Right kidney (tissue), 9 donors: ENCODE measurements at places on chromosomes 5 and 9.

GRCh38 chr5:109944461-109944860 lies 254.7 kb downstream of the MAN2A1 start:
- no peak for DNase-seq

GRCh38 chr9:859251-859650 lies 17.8 kb downstream of the DMRT1 start:
- DNase-seq = no peak

- DNase-seq = no peak
These were observed 46.8 kb upstream of the NKD2 start for GRCh38 chr5:961711-962240.

DNA sequence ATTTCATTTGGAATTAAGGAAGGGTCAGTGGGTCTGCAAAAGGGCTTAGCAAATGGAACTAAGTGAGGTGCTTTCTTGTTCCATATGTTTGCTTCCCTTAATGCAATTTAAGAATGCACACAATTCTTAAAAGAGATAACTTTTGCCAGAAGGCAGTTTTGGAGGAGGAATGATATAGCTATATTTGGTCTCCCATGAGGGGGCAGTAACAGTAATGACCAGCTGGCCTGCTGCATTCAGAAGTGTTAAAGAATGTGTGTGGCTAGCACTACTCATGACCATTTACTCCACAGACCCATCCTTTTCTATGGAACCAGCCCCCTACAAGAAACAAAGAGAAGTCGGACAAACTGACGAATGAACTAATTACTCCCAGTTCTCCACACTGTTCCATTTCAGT lies 638.9 kb downstream of the RAB3C start:
- no peak for DNase-seq

DNA sequence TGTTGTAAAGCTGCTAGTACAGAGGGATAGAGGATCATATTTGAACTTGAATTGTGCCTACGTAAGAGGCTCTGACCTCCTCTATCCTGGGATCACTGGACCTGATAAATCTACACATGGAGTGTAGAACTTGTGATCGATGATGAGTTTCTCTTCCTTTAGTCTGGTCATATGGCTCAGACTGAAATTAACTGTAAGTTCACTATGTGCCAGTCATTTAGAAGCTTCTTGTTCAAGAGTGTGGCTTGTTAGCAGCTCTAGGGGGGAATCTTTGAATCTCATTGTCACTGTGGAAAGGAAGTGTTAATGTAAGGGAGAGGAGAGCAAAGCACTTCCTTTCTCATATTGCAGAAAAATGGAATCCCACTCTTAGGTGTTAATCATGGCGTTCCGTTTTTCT lies 12.1 kb downstream of the ZBTB34 start:
- no peak for DNase-seq

GRCh38 chr9:136599811-136600660 lies 54.2 kb upstream of the NOTCH1 start:
- no peak for DNase-seq

- no peak for DNase-seq
These were observed 663.9 kb upstream of the RGMB start for GRCh38 chr5:98109561-98110006.

DNA sequence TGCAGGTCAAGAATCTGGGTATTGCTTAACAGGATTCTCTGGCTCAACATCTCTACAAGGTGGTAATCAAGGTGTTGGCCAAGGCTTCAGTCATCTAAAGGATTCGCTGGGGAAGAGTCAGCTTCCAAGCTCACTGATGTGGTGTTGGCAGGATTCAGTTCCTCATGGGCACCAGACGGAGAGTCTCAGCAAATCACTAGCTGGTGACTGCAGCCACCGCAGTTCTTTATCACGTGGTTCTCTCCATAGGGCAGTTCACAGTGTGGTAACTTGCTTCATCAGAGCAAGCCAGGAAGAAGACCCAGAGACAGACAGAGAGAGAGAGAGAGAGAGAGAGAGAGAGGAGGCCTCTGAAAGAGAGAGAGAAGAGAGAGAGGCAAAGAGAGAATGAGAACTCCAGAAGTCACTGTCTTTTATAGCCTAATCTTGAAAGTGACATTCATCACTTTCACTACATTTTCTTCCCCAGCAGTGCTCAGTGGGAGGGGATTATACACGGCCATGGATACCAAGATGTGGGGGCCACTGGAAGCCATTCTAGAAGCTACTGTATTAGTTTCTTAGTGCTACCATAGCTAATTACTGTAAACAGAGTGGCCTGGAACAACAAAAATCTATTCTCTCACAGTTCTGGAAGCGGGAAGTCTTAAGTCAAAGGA lies 109.2 kb upstream of the SMIM23 start:
- no peak for DNase-seq

GRCh38 chr9:78407636-78408312 lies 110.8 kb downstream of the PSAT1 start:
- DNase-seq = no peak

DNA sequence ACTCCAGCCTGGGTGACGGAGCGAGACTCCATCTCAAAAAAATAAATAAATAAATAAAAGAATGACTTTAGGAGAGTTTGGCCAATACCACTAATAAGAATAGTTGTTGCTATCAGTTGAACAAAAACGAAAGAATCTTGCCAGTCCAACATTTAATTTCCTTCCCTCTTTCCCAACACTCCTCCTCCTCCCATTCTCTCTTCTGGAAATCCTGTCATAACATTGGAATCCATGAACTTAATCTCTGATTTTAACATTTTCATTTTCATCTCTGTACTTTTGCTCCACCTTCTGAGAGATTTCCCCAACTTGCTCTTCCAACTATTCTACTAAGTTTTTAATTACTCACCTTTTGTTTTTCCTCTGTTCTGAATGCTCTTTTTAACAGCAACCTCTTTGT lies 42.8 kb upstream of the CDK20 start:
- DNase-seq = no peak

GRCh38 chr5:92980491-92980890 lies 600.5 kb downstream of the NR2F1-AS1 start:
- no peak for DNase-seq

DNA sequence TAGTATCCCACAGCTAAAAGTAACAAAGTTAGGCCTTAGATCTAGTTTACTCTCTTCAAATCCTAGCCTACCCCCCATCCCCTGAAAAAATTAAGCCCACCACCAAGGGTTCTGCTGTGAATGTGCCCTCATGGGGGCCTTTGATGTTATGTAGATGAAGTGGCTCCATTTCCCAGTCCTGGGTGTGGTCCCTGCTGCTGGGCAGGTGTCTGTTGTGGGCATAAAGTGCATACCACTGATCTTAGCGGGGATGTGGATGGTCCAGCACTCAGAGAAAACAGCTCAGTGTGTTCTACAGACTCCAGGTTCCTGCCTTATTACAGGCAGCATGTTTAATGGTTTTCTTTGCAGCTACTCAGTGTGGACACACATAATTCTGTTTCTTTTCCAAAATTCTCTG lies 1.9 kb downstream of the PCBD2 start:
- DNase-seq = no peak

GRCh38 chr5:73757416-73757815 lies 131.4 kb downstream of the ARHGEF28 start:
- no peak for DNase-seq

DNA sequence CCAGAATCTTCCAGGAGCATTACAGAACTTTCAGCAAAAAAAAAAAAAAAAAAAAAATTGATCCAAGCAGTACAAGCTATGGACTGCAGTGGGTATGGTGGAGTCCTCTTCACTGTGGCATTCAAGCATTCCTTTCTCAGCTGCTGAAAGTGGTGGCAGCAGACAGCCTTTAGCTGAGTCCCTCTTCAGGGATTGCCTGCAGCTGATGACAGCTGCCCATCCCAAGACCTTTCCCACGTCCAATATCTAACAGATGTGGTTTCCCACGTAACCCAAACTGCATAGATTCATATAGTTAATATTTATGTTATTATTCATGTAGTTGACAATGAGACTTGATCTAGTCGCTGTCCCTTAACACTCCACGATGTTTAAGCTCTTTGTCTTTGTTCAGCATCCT lies 475.9 kb downstream of the TLE1 start:
- DNase-seq = no peak

GRCh38 chr5:82808960-82809359 lies 268.2 kb downstream of the TMEM167A start:
- DNase-seq = no peak

GRCh38 chr5:31100781-31101310 lies 92.6 kb upstream of the CDH6 start:
- no peak for DNase-seq

GRCh38 chr5:39219437-39219836 lies at the start of gene FYB1:
Gene FYB1 (minus strand): TSS chr5:39219563. CDS start chr5:39202960, 16,603 bp downstream.
- DNase-seq = peak; percentile 18

DNA sequence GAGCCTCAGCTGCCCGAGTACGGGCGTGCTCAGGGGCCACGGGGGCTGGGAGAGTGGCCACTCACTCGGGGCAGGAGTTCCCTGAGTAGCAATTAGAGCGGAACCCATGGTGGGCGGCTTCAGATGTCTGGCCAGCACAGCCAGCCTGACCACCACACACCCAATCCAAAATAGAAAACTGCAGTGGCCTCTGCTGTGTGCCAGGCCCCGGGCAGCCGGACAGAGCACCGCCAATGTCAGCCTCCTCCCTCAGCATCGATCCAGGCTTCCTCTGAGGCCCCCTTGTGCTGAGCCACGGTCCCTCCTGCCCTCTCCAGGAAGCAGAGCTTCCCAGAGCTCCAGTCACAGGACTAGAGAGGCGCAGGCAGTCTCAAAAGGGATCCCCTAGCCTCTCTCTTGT lies 2.7 kb downstream of the ADAMTS2 start:
- DNase-seq = no peak

- DNase-seq = peak; percentile 79
These were observed 121.2 kb upstream of the LPCAT1 start for GRCh38 chr5:1644810-1645571.

DNA sequence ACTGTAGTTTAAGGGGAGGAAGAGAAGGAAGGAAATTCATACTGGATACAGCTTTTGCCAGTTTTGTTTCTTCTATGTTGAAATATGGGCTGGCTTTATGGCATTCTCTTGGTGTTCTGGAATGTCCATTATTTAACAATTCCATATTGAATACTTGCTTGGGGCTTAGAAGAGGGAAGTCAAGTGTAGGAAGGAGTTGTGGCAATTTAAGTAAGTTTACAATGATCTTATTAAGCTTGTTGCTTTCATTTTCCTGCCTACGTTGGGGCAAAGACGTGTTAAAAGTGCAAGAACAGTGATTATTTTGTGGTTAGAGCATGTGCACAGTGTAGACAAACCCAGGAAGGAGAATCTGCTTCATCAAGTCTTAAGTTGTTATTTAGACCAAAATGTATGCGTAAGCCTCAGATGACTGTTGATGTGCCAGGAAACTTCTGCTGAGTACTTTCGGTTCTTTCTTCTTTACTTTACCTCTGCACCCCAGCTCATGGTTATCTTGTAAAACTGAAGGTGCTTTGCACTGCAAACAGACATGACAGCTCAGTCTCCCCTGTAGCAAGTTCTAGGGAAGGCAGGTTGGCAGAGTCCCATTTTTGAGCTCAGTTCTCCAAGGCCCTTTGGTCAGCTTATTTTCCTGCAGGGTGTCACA lies 75.8 kb downstream of the F2RL2 start:
- no peak for DNase-seq

- DNase-seq = no peak
These were observed 591.9 kb downstream of the SEMA5A start for GRCh38 chr5:8953911-8954438.

- no peak for DNase-seq
These were observed 1.6 kb upstream of the SLC6A7 start for GRCh38 chr5:150188146-150188842.

GRCh38 chr9:134562146-134562849 lies 79.3 kb upstream of the COL5A1 start:
- DNase-seq = no peak

DNA sequence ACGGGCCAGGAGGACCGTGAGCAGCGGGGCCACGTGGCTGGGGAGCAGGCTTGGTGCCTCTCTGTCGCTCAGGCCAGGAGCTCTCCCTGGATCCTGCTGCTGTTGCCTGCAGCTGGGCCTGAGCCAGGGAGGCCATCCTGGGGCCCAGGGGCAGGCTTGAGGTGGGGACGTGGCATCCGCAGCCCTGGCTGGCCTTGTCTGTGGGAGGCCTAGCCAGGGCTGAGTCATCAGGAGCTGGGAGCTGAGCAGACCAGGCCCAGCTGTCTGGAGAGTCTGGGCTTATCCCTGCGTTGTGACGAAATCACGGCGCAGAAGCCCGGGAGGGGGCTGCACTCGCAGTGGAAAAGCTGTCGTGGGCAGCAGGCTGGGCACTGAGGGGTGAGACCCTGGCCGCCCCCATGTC lies 138.8 kb upstream of the COL5A1 start:
- no peak for DNase-seq

GRCh38 chr5:67316695-67317094 lies 120.1 kb upstream of the CD180 start:
- DNase-seq = no peak

DNA sequence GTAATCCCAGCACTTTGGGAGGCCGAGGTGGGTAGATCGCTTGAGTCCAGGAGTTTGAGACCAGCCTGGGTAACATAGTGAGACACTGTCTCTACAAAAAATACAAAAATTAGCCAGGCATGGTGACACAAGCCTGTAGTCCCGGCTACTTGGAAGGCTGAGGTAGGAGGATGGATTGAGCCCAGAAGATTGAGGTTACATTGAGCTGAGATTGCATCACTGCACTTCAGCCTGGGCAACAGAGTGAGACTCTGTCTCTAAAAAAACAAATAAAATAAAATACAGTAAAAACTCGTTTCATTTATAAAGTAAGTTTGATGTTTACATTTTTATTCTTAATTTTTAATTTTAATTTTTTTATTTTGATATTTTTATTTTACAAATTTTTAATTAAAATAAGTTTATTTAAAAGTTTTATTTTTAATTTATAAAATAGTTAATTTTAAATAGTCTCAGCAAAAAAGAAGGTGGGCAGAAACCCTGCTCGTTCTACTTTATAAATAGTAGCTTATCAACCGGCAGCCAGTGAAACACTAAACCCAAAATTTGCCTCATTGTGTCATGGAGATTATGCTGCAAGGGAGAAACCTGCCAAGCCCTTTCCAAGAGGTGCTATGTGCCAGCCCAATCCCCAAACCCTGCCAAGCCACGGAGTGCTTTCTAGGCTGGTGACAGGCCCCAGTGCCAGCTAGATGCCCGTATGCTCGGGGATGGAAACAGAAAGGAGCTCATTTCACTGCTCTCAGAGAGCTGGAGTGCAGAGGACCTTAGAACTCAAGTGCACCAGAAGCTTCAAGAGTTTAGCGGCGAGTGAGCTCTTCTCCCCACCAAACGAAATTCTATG lies 38.9 kb downstream of the SERINC5 start:
- no peak for DNase-seq

DNA sequence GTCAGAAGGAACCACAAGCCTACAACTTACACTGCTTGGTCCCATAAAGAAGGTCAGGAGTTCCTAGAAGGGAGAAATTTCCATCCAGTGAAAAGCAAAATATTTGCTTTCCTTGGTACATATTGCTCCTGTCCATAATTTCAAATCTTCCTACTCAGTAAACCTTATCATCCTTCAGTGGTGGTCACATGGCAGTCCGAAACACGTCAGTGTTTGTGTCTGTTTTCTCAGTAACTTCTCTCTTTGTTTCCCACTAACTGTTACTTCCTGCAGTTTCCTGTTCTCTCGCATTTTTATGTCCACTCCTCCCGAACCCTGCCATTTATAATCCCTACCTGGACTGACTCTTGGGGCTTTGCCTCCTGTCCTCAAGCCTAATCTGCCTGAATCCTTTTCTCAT lies 129.1 kb downstream of the FANCC start:
- DNase-seq = no peak

GRCh38 chr5:121171361-121171760 lies 680.3 kb upstream of the FTMT start:
- DNase-seq = no peak
